Glutamatergic neuron (in vitro differentiated cells): ENCODE measurements at places on chromosomes 3 and 15.

GRCh38 chr3:100358413-100358812 lies 23.9 kb downstream of the NIT2 start:
- no peak for DNase-seq
- H3K4me1 ChIP-seq, result no peaks in the 10 kb centered on the region
- H3K27me3 ChIP-seq, result no peaks in the 10 kb centered on the region
- no peak overlapping the region for H3K4me3 ChIP-seq
- peaks cover 11% of the 10 kb centered on the region for H3K36me3 ChIP-seq

DNA sequence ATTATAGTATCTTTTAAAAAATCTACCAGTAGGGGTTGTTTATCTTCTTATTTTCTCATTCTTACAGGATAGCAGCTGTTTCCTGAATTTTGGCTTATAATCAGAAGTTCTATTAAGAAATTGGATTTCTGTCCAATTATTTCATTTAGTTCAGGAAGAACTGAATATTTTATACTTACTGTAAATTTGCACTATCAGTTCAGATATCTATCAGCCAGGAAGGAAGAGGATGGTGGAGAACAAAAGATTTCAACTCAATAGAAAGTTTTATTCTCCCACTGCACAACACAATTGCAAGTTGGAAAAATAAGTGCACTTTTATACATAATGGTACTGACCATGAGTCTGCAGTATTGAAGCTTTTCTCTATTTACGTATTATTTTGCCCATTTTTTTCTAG lies 400.9 kb downstream of the PLOD2 start:
- no peak overlapping the region for H3K27ac ChIP-seq
- no peaks in the 10 kb centered on the region for H3K4me1 ChIP-seq
- no peaks in the 10 kb centered on the region for H3K36me3 ChIP-seq
- no peaks in the 10 kb centered on the region for H3K27me3 ChIP-seq

GRCh38 chr15:100734586-100734985 lies 132.2 kb downstream of the ASB7 start:
- DNase-seq, result no peak
- H3K27me3 ChIP-seq, result peaks cover 2% of the 10 kb centered on the region
- no peaks in the 10 kb centered on the region for H3K36me3 ChIP-seq

DNA sequence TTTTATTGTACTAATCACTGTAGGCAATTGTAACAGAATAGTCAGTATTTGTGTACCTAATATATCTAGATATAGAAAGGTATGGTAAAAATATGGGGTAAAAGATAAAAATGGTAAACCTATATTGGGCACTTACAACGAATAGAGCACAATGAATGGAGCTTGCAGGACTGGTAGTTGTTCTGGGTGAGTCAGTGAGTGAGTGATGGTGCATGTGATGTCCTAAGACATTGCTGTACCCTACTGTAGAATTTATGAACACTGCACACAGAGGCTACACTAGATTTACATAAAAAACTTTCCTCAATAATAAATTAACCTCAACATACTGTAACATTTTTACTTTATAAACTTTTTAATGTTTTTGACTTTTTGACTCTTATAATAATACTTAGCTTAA lies 274.3 kb upstream of the PPP2R3A start:
- no peak overlapping the region for H3K4me3 ChIP-seq
- H3K27ac ChIP-seq, result no peak overlapping the region
- peaks cover 2% of the 10 kb centered on the region for H3K27me3 ChIP-seq

DNA sequence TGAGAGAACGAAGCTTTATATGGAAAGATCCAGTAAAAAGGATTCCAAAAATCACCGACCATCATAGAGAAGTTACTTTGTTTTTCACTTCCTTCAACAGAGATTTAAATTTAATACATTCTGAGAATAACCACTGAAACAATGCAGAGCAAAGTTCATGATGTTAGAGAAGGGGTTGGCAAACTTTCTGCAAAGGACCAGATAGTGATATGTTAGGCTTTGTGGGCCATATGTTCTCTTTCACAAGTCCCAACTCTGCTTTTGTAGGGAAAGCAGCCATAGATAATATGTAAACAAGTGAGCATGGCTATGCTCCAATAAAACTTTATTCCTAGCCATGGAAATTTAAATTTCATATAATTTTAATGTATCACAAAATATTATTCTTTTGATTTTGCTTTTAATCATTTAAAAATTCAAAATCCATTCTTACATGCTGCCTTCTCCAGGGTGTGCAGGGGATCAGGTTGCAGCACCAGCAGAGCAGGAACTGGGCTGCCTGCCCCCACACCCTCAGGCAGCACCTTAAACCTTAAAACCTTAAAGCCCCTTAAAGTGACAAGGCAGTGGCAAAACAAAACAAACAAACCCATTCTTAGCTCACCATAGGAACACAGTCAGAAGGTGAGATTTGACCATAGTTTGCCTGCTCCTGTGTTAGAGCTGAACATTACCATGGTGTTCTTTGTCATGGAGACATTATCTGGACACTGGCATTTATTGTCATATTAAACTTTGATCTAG lies 16.9 kb upstream of the IGSF10 start:
- peaks cover 9% of the 10 kb centered on the region for H3K36me3 ChIP-seq
- H3K4me1 ChIP-seq, result peaks cover 4% of the 10 kb centered on the region
- no peaks in the 10 kb centered on the region for H3K27me3 ChIP-seq
- DNase-seq, result no peak
- no peak overlapping the region for H3K27ac ChIP-seq
- H3K4me3 ChIP-seq, result no peak overlapping the region

DNA sequence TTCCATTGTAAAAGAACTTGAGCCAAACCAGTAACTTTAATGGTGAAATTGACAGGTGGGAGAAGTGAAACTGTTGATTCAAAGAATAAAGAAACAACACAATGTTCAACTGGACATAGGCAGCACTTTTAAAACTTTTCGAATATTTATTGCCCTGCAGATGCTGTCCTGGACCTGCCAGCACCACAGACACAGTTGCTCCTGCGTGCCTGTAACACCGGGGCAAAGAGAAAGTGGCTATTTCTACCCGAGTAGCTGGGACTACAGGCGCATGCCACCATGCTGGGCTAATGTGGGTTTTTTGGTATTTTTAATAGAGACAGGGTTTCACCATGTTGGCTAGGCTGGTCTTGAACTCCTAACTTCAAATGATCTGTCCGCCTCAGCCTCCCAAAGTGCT lies 7.4 kb downstream of the IL5RA start:
- H3K36me3 ChIP-seq, result no peaks in the 10 kb centered on the region
- no peaks in the 10 kb centered on the region for H3K27me3 ChIP-seq
- DNase-seq, result no peak
- no peak overlapping the region for H3K4me3 ChIP-seq

DNA sequence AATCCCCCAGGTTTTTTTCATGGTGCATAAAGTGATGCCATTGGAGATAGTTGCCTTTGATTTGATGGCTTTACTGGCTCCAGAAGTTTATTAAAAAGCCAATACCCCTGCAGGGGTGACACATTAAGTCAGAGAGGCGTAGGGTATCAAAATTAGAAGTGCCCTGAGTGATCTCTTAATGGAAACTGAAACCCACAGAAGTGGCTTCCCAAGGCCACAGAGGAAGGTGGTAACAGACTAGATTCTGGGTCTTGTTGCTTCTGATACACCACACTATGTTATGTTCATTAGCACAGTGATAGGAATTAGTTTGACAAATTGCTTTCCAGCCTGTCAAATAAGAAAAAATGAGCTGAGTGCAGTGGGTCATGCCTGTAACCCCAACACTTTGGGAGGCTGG lies 112.3 kb downstream of the IQCH start:
- no peak overlapping the region for H3K4me3 ChIP-seq
- DNase-seq, result no peak
- H3K4me1 ChIP-seq, result peaks cover 7% of the 10 kb centered on the region
- no peaks in the 10 kb centered on the region for H3K36me3 ChIP-seq

- H3K4me3 ChIP-seq, result no peak overlapping the region
- H3K27me3 ChIP-seq, result peaks cover 4% of the 10 kb centered on the region
- no peak for DNase-seq
Observed at GRCh38 chr3:183981990-183982644, 35.6 kb downstream of the ABCC5 start.
